ENCODE measurements at places on chromosomes 3 and 15.

GRCh38 chr3:183193762-183194689, 31.5 kb upstream of the LAMP3 start:
- no peaks in the 10 kb centered on the region for H3K36me3 ChIP-seq
- H3K27me3 ChIP-seq, result no peaks in the 10 kb centered on the region
- no peaks in the 10 kb centered on the region for H3K4me1 ChIP-seq
- no peak overlapping the region for H3K4me3 ChIP-seq

- H3K27me3 ChIP-seq, result no peaks in the 10 kb centered on the region
- H3K4me3 ChIP-seq, result no peak overlapping the region
- peaks cover 26% of the 10 kb centered on the region for H3K36me3 ChIP-seq
- no peak overlapping the region for H3K27ac ChIP-seq
These were observed 245.3 kb downstream of the BBX start for GRCh38 chr3:107767897-107768605.

DNA sequence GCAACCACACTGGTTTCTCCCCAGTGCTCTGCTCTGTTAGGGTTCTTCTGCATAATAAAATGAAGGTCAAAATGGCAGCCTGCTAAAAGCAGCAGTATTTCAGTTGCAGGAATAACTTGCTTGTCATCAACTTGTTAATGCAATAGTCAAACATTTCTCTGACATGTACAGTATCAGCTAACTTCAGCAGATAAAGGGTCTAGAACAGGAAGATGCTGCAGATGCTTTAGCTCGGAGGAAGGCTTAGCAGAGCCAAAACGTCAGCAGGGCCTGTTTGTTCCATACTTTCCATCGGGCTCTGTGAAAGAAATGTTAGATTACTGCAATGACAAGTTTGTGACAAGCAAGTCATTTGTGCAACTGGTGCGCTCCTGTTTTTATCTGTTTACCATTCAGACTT, 291.9 kb downstream of the TIGIT start:
- no peak for DNase-seq
- H3K36me3 ChIP-seq, result no peaks in the 10 kb centered on the region

GRCh38 chr15:60647246-60647645, 168.3 kb upstream of the ICE2 start:
- peaks cover 13% of the 10 kb centered on the region for H3K27me3 ChIP-seq
- H3K4me3 ChIP-seq, result no peak overlapping the region
- H3K27ac ChIP-seq, result no peak overlapping the region
- no peak for DNase-seq
- no peaks in the 10 kb centered on the region for H3K36me3 ChIP-seq

DNA sequence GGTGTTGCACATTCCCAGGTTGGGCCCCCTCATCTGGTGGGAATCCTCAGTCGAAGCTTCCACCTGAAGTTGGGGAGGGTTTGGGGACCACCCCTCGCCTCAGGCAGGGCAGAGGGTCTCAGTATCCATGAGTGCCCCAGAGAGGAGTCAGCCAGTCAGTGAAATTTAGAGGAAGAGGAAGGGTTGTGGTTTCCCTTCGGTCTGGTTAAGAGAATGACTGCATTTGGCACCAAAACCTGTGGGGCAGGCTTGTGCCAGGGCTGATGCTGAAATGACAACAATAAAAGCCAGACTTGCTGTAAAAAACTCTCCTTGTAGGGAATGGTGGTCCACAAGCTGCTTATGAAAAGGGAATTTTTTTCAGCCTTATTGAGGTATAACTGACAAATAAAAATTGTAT, 22.6 kb downstream of the LMCD1 start:
- no peaks in the 10 kb centered on the region for H3K36me3 ChIP-seq
- H3K27ac ChIP-seq, result no peak overlapping the region
- peaks cover 55% of the 10 kb centered on the region for H3K4me1 ChIP-seq
- no peak overlapping the region for H3K4me3 ChIP-seq

- DNase-seq, result no peak
- H3K36me3 ChIP-seq, result no peaks in the 10 kb centered on the region
- no peak overlapping the region for H3K27ac ChIP-seq
- no peak overlapping the region for H3K4me3 ChIP-seq
- no peaks in the 10 kb centered on the region for H3K4me1 ChIP-seq
These were observed 21.1 kb downstream of the UPK1B start for GRCh38 chr3:119194237-119195150.

GRCh38 chr3:127212711-127213110, 19.8 kb downstream of the PRR23E start:
- no peaks in the 10 kb centered on the region for H3K36me3 ChIP-seq
- no peak overlapping the region for H3K4me3 ChIP-seq
- peak; percentile 42 for DNase-seq
- H3K4me1 ChIP-seq, result no peaks in the 10 kb centered on the region

GRCh38 chr3:159936541-159936940, 52.1 kb upstream of the IL12A start:
- no peak overlapping the region for H3K27ac ChIP-seq
- peaks cover 3% of the 10 kb centered on the region for H3K36me3 ChIP-seq
- no peak overlapping the region for H3K4me3 ChIP-seq
- H3K4me1 ChIP-seq, result no peaks in the 10 kb centered on the region
- H3K27me3 ChIP-seq, result peaks cover under 1% of the 10 kb centered on the region

DNA sequence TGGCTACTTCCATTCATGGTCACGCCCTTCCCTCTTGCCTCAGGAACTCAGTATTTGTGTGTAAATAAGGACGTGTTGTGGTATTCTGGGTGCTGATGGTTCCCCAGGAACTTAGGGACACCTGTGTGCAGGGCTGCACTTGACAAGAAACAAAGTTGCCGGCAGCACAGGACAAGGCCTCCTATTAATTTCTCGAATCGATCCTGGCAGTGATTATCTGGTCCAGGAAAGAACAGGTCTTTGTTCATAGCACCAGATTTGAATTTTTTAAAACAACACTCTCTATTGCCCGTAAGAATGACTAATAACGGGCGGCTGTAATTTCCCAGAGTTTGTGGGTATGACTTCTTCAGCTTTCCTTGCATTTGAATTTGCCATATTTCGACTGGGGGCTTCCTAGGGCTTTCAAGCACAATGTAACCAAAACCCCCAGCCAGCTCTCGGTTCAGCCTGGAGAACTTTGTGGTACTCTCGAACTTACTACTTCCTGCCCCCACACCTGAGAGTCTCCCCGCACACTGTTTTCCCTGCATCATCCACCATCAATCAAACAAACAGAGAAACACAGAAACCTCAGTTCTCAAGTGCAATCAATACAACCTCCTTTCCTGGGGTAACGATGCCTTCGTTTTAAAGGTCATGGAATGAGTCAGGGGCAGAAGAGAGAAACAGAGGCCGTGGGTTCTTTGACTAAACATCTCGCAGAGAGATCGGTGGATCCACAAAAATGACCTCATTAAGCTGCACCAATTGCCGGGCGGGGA, 241.7 kb upstream of the ICE2 start:
- DNase-seq, result no peak
- no peak overlapping the region for H3K27ac ChIP-seq
- H3K4me1 ChIP-seq, result peaks cover 15% of the 10 kb centered on the region
- no peaks in the 10 kb centered on the region for H3K27me3 ChIP-seq
- no peak overlapping the region for H3K4me3 ChIP-seq

DNA sequence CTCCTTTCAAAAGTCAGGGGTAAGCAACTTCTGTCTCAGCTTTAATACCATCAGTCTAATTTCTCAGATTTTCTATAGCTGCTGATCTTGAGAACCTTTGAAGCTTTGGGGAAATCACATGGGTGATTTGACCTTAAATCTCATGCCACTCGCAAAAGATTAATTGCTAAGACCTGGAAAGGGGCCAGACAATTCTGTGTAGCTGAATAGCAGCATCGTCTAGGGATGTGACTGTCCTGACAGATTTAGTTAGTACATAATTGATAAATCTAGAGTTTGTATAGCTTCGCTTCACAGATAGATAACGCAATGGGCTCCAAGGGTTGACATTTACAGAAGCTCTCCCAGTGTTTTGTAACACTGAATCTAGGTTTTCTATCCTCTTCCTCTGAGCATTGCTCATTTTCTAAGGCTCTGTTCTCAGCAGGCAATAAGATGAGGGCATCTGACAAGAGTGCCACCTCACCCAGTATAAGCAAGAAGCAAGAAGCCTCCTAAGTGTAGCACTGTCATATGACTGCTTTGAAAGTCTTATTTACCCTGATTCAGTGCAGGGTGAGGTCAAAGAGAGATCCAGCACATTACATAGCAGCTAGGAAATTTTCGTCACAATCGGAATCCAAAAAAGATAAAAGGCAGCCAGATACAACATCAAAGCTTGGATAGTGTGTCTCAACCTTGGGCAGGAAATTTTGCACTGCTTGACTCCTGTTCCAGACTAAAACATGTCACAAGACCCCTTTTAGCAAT, 47.7 kb upstream of the DUT start:
- no peak for DNase-seq
- H3K36me3 ChIP-seq, result no peaks in the 10 kb centered on the region
- H3K27ac ChIP-seq, result no peak overlapping the region
- H3K4me3 ChIP-seq, result no peak overlapping the region

GRCh38 chr3:17501745-17502144, 240.7 kb downstream of the TBC1D5 start:
- H3K27me3 ChIP-seq, result no peaks in the 10 kb centered on the region
- H3K4me3 ChIP-seq, result no peak overlapping the region
- no peak overlapping the region for H3K27ac ChIP-seq
- no peak for DNase-seq
- no peaks in the 10 kb centered on the region for H3K36me3 ChIP-seq
- H3K4me1 ChIP-seq, result no peaks in the 10 kb centered on the region

- H3K27me3 ChIP-seq, result peaks cover 3% of the 10 kb centered on the region
- H3K36me3 ChIP-seq, result no peaks in the 10 kb centered on the region
- no peak overlapping the region for H3K4me3 ChIP-seq
- no peak overlapping the region for H3K27ac ChIP-seq
- DNase-seq, result no peak
These were observed 253.0 kb upstream of the P2RY1 start for GRCh38 chr3:152581951-152582350.

DNA sequence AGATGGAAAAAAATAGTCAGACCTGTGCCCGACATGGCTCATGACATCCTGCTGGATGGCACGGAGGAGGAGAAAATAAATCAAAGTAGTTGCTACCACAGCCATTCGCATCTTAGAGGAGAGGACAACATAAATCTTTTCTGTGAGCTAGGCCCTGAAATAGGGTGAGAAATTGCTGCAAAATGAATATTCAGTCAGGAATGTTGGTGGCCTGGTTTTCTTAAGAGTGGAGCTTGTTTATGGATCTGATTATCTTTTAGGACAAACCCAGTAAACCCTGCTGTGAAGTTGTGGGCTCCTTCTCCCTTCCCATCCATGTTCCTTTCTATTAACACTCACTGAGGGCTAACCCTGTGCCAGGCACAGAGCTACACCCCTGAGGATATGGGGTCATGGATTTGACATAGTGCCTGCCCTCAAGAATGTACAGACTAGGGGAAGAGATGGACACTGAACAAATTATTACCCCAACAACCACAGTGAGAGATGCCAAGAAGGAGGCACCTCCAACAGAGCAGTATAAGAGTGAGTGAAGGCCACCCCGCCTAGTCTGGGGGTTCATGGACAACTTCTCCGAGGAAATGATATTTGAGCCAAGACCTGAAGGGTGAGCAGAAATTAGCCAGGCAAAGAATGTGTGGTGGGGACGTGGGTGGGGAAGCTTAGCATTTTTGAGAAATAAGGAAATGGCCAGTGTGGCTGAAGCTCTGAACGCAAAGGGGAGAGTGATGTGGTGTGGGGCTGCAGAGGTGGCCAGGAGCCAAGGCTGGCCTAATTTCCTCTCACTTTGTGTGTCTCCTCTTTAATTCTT, 68.9 kb upstream of the ARL8B start:
- H3K27ac ChIP-seq, result peak overlapping the region; percentile 92
- peaks cover 9% of the 10 kb centered on the region for H3K4me1 ChIP-seq
- H3K4me3 ChIP-seq, result peak overlapping the region; percentile 37
- H3K27me3 ChIP-seq, result no peaks in the 10 kb centered on the region
- H3K36me3 ChIP-seq, result no peaks in the 10 kb centered on the region

DNA sequence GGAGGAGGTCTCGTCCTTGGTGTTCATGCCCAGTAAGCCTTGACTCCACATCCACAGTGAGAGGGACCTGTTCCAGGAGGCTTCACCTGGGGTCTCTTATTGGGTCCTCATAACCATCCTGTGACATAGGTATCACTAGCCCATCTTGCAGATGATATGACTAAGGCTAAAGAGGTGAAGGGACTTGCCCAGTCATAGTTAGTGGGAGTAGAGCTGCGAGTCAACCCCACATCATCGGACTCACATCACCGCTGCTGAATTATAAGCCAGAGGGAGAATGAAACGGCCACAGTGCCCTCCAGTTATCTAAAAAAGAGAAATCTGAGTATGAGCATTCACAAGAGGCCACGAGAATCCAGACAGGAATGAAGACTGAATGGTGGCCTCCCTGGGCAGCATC, 66.0 kb downstream of the MESD start:
- no peak overlapping the region for H3K27ac ChIP-seq
- H3K27me3 ChIP-seq, result no peaks in the 10 kb centered on the region
- H3K4me1 ChIP-seq, result no peaks in the 10 kb centered on the region
- H3K4me3 ChIP-seq, result no peak overlapping the region

DNA sequence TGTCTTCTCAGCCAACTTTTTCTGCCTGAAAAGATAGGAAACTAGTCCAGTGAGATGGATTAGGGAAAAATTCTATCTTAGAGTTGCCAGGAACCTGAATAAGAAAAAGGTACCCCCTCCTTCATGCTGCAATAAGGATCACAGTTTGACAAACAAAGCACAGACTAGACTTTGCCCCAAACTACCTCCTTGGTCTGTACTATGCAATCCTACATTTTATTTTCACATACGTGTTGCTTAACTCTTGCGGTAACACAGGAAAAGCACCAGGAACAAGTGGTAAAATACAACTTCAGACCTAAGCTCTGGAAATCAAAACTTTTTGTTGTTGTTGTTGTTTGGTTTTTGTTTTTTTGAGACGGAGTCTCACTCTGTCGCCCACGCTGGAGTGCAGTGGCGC, 11.3 kb upstream of the IL12A start:
- no peaks in the 10 kb centered on the region for H3K36me3 ChIP-seq
- H3K27me3 ChIP-seq, result no peaks in the 10 kb centered on the region
- DNase-seq, result no peak
- no peak overlapping the region for H3K4me3 ChIP-seq
- H3K27ac ChIP-seq, result no peak overlapping the region
- no peaks in the 10 kb centered on the region for H3K4me1 ChIP-seq

DNA sequence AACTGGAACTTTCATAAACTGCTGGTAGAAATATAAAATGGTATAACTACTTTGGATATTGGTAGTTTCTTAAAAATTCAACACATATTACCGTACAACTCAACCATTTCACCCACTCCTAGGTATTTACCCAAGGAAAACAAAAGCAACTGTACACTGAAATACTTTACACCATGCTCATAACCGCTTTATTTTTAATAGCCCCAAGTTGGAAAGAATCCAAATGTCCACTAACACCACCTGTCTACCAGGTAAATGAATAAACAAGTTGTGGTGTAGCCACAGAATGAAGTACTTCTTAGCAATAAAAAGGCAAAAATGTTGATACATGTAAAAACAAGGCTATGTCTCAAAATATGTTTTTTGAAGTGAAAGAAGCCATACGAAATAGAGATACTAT, 215.9 kb upstream of the PEX5L start:
- H3K4me3 ChIP-seq, result no peak overlapping the region
- no peak for DNase-seq

- DNase-seq, result no peak
- no peak overlapping the region for H3K4me3 ChIP-seq
- no peaks in the 10 kb centered on the region for H3K27me3 ChIP-seq
- H3K27ac ChIP-seq, result no peak overlapping the region
- H3K4me1 ChIP-seq, result no peaks in the 10 kb centered on the region
- H3K36me3 ChIP-seq, result peaks cover 5% of the 10 kb centered on the region
These were observed 10.5 kb downstream of the TTLL3 start for GRCh38 chr3:9820543-9820942.
